Activated CD8-positive, alpha-beta memory T cell treated with anti-CD3 and anti-CD28 coated beads for 48 hours (primary cell): ENCODE measurements at places on chromosomes 5 and 9.

GRCh38 chr5:132227235-132227484, 493 bp downstream of the P4HA2 start:
- no peak for DNase-seq

GRCh38 chr5:122183098-122183787, 53.9 kb downstream of the ZNF474 start:
- DNase-seq: no peak

DNA sequence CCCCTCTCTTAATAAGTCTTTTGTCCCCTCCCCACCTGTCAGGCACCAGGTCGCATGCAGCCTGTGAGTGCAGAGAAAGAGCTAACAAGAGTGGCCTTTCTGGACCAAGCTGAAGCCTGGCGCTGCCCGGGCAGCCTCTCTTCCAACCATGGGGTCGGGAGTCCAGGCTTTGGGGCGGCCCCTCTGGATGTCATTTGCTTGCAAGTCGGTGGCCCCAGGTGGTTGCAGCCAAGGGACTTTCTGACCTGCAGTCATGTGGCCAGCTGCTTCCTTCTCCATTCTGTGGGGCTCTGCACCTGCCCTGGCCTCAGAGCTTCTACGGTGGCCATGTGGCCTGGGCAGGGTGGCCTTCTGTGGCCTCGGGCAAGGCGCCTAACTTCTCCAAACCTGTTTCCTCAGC, 159.7 kb downstream of the DAB2IP start:
- DNase-seq: no peak

GRCh38 chr5:177403102-177403791, 2.8 kb upstream of the PFN3 start:
- peak; percentile 24 for DNase-seq

DNA sequence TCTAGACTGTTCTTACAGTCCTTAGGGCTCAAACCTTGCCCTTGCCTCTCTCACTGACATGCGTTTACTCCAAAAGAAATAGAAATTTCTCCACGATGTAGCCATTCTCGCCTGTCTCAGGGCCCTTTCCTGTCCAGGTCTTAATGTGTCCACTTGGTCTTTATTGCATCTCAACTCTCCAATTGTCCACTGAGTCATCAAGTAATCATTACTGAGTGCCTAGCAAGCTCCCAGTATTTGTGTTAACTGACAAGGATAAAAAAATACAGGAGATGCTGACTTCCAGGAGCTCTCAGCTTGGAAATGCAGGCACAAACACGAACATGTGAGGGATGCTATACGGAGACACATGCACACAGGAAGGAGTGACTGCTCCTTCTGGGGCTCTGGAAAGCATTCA, 147.3 kb downstream of the ARSB start:
- DNase-seq: no peak

DNA sequence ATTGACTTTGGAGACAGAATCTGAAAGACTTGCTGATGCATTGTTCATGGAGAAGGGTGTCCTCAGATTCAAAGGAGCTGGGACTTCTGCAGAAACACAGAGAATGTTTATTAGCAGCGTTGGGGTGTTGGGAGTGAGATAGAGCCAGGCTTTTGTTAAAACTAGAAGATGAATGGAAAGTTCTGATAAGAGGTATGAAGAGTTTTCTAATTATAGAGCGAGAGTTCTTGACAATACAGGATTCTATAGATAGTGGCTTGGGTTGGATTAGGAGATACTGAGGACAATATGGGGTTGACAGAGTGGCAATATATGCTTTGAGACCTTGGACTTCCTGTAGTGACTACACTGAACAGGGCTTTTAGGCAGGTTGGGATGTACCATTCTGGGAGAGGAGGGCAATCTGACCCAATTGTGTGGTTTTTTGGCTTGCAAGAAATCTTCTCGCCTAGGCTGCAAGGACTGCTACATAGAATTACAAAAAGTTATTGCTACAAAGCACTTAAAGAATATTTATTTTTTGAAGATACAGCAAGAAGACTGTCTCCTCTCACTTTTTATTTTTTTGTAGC, 83.1 kb downstream of the FER start:
- no peak for DNase-seq

- no peak for DNase-seq
Observed at GRCh38 chr9:121059998-121060636, 10.0 kb upstream of the C5 start.

DNA sequence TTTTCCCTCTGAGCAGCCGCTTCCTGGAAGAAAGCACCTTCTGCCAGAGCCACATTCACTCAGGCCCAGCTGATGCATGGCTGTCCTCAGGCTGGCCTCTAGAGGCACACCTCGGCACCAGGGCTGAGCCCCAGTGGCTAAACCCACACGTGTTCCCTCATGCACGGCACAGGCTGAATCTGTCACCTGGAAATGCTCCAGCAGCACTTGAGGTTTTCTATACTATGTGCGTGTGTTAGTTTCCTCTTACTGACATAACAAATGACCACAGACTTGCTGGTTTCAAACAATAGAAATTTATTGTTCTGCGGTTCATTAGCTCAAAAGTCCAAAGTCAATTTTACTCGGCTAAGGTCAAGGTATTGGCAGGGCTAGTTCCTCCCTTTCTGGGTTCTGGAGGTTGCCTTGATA, 141.4 kb downstream of the LRRC70 start:
- DNase-seq: no peak

GRCh38 chr9:89138463-89139390, 39.9 kb downstream of the SHC3 start:
- DNase-seq: no peak

- no peak for DNase-seq
Observed at GRCh38 chr5:117454716-117455212, 880.1 kb upstream of the SEMA6A start.

DNA sequence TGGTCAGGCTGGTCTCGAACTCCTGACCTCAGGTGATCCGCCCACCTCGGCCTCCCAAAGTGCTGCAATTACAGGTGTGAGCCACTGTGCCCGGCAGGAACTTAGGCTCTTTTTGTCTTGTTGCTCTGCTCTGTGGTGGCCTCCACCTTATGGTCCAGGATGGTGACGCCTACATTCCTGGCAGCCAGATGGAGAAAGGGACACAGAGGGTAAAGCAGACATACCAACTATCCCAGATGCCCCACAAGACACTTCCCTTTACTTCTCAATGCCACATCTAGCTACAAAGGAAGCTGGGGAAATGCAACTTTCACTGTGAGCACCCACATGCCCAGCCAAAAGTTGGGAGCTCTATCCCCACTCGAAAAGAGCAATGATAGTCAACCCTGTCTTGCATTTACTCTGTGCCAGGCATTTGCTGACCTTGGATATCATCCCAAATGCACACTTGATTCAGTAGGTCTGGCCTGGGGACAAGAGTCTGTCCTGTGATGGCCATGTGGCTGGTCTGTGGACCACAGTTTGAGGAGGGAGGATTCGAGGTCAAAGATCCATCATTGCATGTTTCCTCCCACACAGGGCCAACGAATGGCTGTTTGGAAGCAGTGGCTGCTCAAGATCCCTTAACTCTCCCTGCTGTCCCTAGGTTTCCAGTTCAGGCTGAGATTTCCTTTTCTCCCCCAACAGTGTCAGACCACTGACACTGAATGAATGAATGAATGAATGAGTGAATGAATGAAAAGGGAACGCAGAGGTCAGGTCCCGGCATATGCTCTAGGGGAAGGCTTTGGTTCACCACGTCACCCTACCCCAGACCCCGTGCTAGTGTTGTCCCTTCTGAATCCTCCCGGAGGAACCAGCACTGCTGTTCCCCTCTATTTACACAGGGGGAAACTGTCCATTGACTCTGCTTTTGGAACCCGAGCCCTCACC, 1.4 kb upstream of the ERGIC1 start:
- DNase-seq: no peak

GRCh38 chr9:97060796-97061195, 21.9 kb upstream of the CTSV start:
- no peak for DNase-seq

DNA sequence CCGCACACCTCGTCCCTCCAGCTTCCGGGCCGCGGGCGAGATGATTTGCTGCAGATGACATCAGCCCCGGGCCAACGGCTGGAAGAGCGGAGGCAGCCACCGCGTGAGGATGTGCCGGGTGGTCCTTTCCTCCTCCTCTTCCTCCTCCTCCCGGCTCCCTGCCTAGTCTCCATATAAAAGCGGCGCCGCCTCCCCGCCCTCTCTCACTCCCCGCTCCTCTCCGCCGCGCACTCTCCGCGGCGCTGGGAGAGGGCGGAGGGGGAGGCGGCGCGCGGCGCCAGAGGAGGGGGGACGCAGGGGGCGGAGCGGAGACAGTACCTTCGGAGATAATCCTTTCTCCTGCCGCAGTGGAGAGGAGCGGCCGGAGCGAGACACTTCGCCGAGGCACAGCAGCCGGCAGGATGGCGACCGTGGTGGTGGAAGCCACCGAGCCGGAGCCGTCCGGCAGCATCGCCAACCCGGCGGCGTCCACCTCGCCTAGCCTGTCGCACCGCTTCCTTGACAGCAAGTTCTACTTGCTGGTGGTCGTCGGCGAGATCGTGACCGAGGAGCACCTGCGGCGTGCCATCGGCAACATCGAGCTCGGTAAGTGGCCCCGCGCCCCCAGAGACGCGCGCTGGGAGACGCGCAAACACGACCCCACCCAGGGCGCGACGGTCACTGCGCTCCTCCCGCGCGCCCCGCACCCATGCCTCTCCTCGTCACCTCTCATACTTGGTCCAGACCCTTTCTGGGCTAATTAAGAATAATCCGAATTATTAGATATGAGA, at the start of gene MAP1B:
Gene MAP1B (plus strand): TSS at position 345 of the 770 bp plus-strand sequence. CDS start 57 bp downstream, at position 402.
- no peak for DNase-seq

DNA sequence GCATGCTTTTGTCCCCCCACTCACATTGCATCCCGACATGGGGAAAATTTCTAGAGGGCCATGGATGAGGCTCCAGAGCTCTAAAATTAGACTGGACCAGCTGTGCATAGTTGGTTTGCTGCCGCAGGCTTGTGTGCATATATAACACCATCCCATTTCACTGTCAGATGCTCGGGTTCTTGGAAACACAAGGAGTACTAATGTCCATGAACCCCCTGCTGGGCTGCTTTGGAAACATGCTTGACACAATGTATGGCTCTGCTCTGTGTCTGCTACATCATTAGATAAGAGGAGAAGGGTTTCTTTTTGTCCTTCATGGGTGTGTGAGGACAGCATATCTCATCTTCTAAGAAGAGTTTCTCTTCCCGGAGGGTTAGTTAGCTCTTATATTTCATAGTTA, 292.1 kb upstream of the RORB start:
- DNase-seq: no peak

DNA sequence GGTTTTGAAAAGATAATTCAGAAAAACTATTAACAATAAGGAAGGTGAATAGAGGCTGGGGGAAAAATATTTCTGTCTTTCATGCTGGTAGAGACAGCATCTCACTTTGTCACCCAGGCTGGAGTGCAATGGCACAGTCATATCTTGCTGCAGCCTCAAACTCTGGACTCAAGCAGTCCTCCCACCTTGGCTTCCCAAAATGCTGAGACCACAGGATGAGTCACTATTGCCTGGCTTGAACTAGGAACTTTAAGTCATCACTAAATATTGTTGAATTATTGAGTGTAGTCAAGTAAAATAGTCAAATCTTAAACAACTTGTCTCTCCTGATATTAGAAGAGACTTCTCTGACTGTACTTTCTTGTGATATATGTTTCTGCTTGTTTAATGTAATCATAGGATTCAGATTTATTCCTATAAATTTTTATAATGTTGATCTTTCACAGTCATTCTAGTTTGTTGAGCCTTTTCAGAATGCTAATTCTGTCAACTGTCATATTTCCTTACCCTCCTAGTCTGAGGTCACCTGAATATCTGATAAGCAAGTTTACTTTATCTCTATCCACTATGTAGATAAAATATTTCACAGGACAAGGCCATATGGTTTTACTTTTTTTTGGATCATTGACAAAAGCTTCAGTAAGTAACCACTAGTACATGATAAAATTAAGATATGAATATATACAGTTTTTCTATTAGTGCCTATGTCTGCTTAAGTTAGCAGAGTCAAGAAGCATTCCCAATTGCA, 1696.5 kb downstream of the MAT2B start:
- DNase-seq: no peak

GRCh38 chr9:122394265-122395125, 23.7 kb downstream of the PTGS1 start:
- no peak for DNase-seq

- DNase-seq: no peak
Observed at GRCh38 chr5:115666023-115666422, 40.2 kb upstream of the TMED7 start.

- no peak for DNase-seq
Observed at GRCh38 chr5:126464016-126464415, 40.8 kb downstream of the GRAMD2B start.

DNA sequence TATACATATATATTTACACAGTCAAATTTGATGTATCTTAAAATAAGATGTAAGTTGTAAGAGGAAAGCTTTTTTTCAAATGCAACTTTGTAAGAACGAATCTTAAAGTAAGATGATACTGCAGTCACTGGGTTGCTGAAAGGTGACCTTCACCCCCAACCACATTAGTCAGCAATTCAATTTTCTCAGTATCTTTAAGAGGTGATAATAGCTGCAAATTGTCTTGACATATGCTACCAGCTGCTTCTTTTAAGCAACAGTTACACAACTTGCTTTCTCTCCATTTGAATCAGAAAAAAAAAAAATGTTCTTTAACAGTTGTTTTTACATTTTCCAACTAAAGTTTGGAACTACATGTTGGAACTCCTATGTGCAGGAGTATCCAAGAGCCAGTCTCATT, 246.6 kb upstream of the CCNG1 start:
- DNase-seq: no peak

DNA sequence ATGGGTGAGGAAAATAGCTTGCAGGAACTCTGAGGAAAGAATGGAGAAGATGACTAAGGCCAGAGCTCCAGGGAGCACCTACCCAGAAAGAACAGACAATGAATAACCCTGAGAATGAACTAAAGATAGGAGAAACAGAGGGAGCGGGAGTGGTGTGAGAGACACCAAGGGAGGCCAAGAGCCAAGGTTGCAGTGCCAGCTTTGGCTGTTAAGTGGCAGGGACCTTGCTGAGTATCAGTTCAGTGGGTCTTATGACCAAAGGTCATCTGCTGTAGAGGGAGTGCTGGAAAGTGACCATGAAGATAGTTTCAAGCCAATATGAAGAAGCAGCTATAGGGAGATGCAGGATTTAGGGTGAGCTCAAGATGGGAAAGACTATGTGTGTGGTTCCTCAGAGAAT, 16.7 kb downstream of the P4HA2 start:
- no peak for DNase-seq

DNA sequence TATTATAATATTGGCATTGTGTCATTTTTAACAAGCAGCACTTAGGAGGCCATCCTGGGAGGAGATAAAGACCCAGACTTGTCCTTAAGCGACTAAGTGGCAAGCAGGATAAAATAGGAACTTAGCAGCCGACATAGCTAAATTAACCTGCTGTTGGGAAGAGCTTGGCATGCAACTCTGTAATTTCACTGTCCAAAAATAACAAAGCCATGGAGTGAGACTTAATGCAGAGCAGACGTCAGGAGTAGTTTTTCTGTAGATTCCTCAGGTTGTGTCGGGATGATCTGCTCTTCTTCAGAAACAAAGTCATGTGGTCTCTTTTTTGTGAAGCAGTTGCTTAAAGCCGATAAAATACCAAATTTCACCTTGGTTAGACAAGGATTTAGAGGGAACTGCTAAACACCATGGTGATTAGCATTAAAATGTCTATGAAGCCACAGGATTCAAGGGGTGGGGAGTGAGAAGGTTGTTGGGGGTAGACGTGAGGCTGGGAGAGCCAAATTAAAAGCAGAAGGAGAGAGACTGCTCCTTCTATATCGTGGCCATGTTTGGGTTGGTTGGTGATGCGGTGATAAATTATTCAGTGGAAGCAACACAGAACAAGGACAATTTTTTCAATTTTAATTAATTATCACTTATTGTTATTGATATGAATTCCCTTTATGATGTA, 303.0 kb downstream of the CSNK1G3 start:
- DNase-seq: no peak

- DNase-seq: no peak
Observed at GRCh38 chr5:32508806-32509805, 64.6 kb upstream of the ZFR start.

GRCh38 chr9:19940811-19941535, 152.1 kb upstream of the SLC24A2 start:
- no peak for DNase-seq
